Ovary (tissue), 10 donors: ENCODE measurements at places on chromosomes 3 and 15. TPM values are rescaled to one million over a fixed set of nuclear protein-coding genes. Genes with fewer than 3 reads are reported as not detected.
A peak's percentile ranks its signal among the peaks of the same experiment; 100 is the strongest.

ZMYND10 gene
- polyA plus RNA-seq: 0.50 TPM

GABRR3 gene
- not detected for polyA plus RNA-seq

BCL2A1 gene
- polyA plus RNA-seq: 0.50 TPM

WNT7A gene
- polyA plus RNA-seq: not detected

SLC9A9 gene
- polyA plus RNA-seq: 12.8 TPM

CCDC54 gene
- polyA plus RNA-seq: not detected

GP9 gene
- polyA plus RNA-seq: not detected

TF gene
- polyA plus RNA-seq: 0.87 TPM

ECE2 gene
- polyA plus RNA-seq: not detected

SLC2A2 gene
- not detected for polyA plus RNA-seq

TNIK gene
- 1.1 TPM for polyA plus RNA-seq

ZIC1 gene
- 0.10 TPM for polyA plus RNA-seq

DNA sequence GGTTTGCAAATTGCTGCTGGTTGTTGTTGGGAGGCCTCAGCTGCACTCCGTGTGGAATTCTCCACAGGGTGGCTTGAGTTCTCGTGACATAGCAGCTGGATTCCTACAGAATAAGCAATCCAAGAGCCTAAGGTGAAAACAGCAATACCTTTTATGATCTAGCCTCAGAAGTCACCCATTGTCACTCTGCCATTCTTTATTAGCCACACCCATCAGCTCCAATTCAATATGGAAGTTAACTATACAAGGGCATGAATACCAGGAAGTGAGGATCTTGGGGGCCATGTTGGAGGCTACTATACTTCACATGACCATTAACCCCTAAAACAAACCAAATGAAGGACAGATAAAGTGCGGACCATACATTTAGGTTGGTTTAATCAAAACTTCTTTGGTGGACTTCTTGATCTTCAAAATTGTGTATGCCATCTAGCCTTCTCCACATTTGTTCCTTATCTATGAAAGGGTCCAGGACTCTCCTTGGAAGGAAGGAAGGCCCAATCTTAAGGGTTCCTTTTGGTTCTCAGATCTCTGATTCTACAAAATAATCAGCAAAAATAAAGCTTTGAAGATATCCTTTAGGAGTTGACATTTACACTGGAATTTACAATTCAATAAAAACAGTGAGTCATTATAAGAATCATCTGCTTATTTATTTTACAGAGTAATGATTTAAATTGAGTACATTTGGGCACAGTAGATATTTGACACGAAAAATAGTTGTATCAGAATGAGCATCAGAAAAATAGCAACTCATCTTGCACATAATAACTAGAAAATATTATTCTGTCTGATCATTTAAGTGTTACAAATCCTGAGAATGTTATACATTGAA is 21.5 kb downstream of the CIAO2A start:
- no peak for DNase-seq

- DNase-seq: no peak
Measured at GRCh38 chr15:74565381-74566085, 24.5 kb downstream of the ARID3B start.

DNA sequence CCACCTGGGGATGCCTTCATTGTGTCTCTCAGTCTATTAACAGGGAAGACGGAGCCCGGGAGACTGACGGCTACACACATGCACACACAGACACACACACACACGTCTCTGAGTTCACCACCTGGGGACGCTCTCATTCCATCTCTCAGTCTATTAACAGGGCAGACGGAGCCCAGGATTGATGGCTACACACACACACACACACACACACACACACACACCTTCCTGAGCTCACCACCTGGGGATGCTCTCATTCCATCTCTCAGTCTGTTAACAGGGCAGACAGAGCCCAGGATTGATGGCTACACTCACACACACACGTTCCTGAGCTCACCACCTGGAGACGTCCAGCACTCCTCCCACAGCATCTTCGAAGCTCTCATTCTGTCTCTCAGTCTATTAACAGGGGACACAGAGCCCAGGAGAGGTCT is 143.9 kb downstream of the OR4M2 start:
- no peak for DNase-seq

- DNase-seq: peak; percentile 70
Measured at GRCh38 chr15:70101459-70102113, 3.9 kb upstream of the TLE3 start.

GRCh38 chr15:94305133-94305532 is 73.8 kb downstream of the MCTP2 start:
- no peak for DNase-seq

DNA sequence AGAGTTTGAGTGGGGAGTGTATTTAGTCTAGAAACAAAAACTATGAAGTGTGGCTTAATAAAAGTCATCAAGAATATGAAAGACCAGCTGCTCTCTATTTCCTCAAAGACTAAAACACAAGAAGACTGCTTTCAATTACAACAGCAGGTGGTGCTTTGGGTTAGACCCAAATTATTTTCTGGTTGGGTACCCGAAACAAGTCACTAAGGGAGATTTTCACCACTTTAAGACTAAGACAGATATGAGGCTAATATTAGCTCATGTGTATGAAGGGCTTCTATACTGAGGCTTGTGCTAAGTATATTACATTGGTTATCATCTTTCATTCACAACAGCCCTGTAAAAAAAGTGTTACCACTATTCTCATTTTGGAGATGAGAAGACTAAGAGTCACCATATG is 43.1 kb downstream of the COL8A1 start:
- no peak for DNase-seq

DNA sequence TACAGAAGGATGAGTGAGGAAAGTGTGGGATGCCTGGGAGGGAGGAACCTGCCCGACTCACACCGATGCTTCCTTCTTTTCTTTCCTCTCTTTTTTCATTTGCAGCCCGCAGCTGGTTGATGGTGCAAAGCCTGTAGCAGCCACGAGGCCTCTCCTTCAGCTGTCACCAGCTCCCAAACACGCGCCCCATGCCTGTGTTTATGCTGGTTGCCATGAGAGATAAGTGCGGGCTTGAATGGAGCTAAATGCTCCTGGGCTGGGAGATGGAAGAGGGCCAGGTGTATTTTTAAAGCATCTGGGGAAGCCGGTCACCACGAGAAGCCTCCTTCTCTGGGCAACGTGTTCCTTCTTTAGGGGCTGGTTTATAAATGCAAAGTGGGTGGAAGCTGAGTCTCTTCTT is 9.3 kb downstream of the COLQ start:
- DNase-seq: peak; percentile 24

DNA sequence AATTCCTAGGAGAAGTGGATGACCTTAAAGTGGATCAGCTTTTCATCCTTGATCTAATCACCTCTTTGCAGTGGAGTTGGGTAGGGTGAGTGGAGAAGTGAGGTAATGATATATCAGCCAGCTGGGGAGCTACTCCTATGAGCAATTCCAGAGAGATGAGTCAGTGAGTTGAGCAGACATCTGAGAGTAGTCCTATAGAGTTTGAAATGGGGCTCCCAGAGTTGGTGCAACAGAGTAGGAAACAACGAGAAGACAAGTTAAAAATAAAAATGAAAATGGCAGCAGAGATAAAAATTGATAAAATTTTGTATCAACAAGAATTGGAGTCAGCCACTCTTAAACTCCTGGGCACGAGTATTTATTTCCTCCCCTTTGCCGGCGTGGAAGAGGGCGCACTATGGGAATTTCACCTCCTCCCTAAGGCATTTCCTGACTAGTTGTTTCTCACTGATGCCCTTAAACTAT is 150.8 kb upstream of the DPH6 start:
- DNase-seq: no peak

- DNase-seq: no peak
Measured at GRCh38 chr3:42505128-42505848, 2.8 kb downstream of the VIPR1 start.

DNA sequence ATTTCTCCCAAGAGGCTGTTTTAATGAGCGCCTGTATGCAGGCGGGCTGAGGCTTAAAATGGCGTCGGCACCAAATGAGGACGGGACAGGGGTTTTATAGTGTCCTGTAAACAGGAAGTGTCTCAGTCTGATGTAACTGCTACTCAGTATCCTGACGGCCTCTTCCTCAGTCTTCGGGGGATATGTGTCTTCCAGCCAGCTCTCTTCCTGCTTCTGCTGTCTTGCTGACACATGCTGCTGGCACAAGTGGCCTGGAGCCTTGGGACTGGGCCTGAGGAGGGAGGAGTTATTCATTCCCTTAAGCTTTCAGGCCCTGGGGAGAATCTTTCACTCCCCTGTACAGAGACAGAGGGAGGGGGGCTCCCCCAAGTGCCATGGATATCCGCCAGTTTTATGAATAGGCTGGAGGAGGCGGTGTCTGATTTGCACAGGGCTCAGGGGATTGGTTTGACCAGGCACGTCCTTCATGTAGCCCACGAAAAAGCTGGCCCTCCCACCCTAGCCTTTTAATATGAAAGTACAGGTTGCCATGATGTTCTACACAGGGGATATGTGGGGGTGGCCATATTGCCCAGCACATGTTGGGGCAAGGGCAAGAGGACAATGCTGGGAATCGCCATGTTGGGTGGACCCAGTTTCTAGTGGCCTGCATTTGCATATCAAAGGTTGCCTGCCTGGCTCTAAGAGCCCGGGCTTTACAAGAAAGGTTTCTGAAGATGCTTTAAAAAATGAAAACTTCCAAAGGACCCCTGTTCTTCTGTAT is 19.9 kb downstream of the NDUFB4 start:
- DNase-seq: no peak
